Activated CD4-positive, alpha-beta T cell treated with anti-CD3 and anti-CD28 coated beads for 4 hours (primary cell): ENCODE measurements at places on chromosomes 7 and 10.

DNA sequence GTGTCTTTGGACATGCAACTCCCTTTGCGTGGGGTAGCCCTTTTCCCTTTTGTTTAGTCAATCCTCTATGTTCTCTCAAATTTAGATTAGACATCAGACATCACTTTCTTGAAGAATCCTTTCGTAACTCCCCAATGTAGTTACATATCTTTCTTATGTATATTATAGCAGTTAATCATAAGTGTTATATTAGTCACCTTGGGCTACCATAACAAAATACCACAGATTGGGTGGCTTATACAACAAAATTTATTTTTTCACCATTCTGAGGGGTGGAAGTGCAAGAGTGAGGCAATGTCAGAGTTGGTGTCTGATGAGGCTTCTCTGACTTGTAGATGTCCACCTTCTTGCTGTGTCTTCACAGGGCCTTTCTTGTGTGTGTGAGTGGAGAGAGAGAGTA is 105.7 kb downstream of the PHTF2 start:
- DNase-seq: no peak

GRCh38 chr7:2886900-2887299 is 42.8 kb upstream of the GNA12 start:
- DNase-seq: peak; percentile 45

GRCh38 chr10:21721000-21721665 is 187.1 kb downstream of the MLLT10 start:
- DNase-seq: no peak

GRCh38 chr10:70430493-70431445 is 10.7 kb downstream of the NODAL start:
- no peak for DNase-seq

DNA sequence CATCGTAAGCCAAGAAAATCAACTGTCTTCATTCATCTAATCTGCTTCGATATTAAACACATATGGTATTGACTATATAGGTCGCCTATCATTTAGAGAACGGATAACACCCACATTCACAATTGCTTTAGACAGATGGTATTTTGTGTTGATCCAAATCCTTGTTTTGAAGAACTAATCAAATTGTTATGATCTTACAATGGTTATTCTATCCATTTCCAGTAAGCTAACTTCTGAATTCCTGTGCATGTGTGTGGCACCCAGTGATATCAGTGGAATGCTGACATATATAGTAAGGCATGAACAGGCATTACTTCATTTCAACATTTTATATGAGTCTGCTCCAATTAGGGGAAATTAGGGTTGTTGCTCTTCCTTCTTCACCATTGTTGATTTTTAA is 98.8 kb downstream of the SEMA3E start:
- no peak for DNase-seq

DNA sequence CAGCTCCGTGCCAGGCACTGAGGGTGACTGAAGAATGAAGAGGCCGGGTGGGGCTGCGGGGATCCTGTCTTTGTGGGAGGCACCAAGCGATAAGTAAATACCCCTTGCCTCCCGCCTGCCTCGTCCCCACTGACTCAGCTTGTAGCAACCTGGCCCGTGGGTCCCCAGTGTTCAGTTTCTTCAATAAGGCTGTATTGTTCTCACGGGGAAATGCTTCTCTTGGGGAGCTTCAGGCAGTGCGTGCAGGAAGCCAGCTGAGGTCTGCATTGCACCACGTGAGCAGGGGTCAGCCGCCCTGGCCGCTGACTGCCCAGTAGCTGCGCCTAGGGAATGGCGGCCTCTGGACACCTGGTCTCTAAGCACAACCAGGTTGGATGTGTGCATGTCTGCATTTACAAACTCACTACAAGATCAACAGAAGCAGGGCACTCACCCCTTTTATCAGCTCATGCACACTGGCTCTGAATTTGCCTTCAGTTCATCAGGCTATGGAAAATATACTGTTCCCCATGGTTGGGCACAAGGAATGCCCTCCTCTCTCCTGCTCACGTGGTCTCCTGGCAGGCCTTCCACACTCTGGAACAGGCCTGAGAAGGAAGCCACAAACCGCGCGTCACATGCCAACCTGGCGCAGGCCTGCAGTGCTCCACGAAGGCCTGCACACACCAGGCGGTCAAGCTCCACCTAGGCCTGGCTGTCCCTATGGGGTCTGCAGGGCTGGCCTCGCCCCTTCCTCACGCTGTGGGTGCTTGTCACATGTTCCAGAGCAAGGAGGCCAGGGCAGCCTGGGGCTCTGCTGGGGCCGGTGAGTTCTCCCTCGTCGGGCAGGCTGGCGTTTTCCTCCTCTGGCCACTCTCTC is 135.7 kb upstream of the RNF32 start:
- DNase-seq: no peak

- DNase-seq: peak; percentile 33
Observed at GRCh38 chr10:88385601-88386203, 197.4 kb downstream of the RNLS start.

GRCh38 chr10:103677486-103678177 is 177.7 kb downstream of the SH3PXD2A start:
- DNase-seq: no peak

DNA sequence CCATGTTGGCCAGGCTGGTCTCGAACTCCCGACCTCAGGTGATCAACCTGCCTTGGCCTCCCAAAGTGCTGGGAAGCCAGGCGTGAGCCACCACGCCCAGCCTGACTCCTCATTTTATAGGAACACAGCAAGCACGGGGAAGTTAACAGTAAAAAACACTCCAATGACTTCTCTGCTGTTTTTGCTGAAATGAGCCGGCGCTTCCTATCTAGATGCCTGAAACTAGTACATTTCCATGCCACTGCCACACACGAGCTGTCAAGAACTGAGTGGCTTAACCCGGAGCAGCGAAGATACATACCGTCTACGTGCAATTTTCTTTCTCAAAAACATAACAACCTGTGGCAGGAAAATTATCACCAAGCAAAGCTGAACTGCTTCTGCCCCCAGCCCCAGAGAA is 16.8 kb downstream of the DAGLB start:
- no peak for DNase-seq

- DNase-seq: no peak
Observed at GRCh38 chr7:52209614-52210013, 825.8 kb upstream of the POM121L12 start.

- no peak for DNase-seq
Observed at GRCh38 chr7:87159538-87159937, 7.3 kb downstream of the DMTF1 start.

DNA sequence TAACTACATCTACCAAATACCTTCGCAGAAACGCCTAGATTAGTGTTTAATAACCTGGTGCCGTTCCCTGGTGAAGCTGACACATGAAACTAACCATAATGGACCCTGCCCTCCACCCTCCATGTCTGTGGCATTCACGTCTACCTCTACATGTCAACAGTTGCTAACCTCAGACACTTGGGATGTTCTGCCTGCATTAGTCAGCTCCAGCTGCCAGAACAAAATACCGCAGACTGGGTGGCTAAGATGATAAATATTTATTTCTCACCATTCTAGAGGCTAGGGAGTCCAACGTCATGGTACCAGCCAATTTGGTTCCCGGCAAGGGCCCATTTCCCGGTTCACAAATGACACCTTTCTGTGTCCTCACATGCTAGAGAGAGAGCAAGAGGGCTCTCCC is 118.5 kb upstream of the CHST15 start:
- no peak for DNase-seq

GRCh38 chr10:109727436-109727835 is 195.9 kb downstream of the XPNPEP1 start:
- no peak for DNase-seq

DNA sequence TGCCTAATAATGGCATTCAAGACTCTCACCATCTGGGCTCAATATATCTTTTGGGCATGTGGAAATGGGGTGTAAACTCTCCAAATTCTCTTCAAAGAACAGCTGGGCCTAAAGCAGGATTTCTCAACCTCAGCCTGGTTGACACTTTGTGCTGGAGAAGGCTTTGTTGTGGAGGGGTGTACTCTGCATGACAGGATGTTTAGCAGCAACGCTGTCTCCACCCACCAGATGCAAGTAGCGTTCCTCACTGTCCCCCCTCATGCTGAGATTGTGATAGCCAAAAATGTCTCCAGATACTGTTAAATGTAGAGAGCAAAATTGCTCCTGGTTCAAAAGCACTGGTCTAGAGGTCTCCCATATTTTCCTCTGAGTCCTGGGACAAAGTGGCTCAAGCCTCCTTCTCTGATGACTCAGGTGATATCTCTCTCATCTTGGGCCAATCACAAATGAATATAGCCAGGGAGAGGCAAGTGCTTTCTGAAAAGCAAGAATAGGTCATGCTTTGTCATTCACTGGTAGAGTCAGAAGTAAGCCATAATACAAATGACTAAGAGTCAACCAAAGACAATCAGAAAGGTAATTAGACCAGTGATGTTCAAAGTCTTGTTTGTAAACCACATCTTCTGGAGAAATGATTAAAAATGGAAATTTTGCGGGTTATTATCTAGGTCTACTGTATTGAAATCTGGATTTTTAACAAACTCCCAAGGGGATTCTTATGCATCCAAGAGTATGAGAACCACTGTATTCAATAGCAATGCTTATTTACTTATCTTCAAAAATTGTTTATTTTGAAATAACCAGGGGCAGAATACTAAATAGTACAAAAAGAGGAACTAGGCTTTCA is 330.8 kb downstream of the PTEN start:
- peak; percentile 32 for DNase-seq

DNA sequence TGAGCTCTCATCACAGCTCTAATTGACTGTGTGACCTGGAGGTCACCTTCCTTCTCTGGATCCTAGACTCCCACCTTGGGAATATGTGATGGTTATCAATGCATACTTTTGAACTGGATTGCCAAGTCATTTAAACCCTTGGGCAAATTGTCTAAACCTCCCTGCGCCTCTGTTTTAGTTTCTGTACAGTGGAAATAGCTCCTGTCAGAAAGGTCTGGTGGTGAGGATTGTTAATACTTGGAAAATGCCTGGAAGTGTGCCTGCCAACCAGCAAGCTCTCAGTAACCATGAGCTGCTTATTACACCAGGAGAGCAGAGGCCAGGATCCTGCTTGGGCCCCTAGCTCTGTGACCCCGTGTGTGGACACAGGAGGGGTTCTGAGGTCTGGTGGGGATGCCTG is 108.7 kb upstream of the PPIF start:
- no peak for DNase-seq

GRCh38 chr10:98258683-98259454 is 9.1 kb downstream of the LOXL4 start:
- no peak for DNase-seq

GRCh38 chr10:79608505-79609375 is 2.0 kb upstream of the SFTPA1 start:
- DNase-seq: no peak

DNA sequence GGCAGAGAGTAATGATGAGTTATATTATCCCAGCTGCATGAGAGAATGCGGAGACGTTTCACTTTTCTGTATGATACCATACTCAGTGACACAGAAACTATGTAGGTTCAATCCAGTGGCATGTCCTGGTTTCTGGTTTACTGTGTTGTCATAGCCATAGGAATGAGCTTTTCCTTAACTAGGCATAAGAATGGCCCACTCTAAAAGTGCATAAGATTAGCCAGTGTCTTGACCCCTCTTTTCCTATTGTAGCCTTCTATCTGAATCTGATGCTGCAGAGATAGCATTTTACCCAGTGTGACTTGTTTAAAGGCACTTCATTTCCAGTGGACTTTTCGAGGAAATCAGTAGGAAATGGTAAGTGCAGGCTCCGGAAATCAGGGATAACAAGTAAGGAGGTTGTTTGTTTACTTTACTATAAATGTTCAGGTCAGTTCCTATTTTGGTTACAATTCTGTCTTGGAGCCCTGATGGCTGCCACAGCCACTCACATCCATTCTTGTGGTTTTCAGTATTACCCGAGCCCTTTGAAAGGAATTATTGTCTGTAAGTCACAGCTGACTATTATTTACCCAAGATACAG is 70.5 kb downstream of the SEMA3A start:
- no peak for DNase-seq

DNA sequence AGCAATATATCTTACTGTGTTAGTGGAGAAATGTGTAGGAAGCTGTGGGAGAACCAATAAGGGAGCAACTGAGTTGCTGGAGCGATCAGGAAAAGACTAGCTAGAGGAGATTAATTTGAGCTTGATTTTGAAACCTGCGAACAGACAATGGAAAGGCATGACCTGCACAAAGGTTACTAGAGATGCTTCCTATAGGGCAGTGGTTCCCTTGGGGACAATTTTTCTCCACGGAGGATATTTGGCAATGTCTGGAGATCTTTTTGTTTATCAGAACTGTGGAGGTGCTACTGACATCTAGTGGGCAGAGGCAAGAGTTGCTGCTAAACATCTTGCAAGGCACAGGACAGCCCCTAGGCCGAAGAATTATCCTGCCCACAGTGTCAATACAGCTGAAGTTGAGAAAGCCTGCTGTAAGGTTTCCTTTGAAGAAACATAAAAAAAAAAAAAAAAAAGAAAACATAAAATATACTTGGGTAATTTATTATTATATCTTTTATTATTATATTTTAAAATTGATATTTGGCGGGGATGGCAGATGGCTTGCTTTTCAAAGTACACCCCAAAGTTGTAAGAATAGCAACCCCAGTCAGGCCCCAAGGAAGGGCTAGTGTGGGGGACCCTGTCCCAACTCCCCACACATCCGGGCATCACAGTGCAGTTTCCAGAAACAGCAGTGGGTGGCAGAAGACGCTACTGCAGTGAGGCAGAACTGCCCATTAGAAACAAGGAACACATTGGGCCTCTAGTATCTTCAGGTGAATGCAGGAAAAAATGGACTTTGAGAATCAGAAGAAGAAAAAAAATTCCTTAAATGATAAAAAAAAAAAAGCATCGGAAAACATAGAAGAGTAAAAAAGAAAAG is 481.6 kb downstream of the SH2D4B start:
- DNase-seq: no peak

- no peak for DNase-seq
Observed at GRCh38 chr10:89963451-89964102, 262.2 kb downstream of the KIF20B start.

DNA sequence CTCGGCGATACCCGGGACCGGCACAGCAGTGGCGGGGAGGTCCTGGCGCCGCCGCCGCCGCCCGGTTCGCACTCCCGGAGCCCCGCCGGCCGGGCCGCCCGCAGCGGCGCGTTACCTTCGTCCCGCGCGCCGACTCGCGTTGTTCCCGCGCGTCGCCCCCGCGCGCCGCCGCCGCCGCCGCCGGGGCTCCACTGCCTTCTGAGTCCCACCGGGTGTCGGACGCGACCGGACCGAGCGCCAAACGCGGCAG is at the start of gene EZH2:
Gene EZH2, minus strand, starts transcription at position 243 of the 250 bp plus-strand sequence. CDS start 36,993 bp downstream, outside the sequence.
- no peak for DNase-seq
